ENCODE measurements at places on chromosomes 2 and 18.

DNA sequence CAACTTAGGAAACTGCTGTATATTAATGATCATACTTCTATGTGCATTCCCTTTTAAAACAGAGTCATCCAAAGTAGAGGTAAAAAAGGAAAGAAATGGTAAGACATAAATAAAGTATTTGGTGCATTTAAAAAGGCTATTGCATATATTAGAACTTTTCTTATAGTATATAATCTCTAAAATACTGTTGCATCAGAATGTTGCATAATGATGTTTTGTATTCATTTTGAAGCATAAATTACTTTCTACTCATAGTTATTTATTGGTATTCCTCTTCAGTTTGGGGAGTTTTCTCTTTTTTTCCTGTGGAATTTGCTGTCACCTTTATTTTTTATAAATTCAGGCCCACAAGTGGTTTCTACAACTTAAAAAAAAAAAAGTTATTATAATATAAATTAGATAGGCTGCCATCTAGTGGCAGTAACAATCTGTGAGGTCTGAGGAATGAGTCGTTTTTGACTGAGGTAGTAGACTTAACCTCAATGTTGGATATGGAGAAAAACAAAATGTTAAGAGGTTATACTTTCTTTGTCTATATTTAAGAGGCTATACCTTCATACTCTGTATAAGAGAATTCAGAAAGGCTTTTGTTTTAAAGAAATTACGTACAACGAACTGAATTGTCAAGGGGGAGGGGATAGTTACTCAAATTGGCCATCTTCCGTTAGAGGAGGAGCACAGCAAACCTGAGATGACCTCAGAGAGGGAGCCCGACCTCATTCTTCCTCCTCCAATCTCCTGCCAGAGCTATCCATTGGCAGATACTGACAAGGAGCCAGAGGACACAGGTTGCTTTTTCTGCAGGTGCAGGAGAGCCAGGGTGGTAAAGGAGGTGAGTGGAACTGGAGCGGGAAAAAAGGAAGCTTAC is 23.8 kb downstream of the ANKAR start:
- DNase-seq: peak; percentile 41

DNA sequence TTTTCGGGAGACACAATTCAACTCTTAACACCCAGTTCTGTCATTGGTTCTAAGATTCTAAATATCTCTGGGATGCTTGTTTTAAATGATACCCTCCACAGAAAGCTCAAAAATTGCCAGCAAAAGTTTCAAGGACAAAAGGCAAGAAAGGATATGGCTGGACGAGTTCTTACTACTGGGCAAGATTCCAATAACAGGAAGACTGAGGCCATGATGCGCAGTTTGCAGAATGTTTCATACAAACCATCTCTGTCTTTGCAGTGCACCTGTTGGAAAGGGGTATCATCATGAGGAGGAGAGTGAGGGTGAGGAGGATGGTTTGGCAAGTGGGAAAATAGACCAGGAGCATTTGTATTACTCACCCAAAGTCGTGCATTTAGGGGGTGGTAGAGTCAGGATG is 172.8 kb downstream of the DCDC2C start:
- DNase-seq: no peak

- no peak for DNase-seq
Measured at GRCh38 chr2:118852605-118853128, 5.2 kb upstream of the EN1 start.

GRCh38 chr2:7118606-7119131 is 201.5 kb downstream of the RNF144A start:
- no peak for DNase-seq

DNA sequence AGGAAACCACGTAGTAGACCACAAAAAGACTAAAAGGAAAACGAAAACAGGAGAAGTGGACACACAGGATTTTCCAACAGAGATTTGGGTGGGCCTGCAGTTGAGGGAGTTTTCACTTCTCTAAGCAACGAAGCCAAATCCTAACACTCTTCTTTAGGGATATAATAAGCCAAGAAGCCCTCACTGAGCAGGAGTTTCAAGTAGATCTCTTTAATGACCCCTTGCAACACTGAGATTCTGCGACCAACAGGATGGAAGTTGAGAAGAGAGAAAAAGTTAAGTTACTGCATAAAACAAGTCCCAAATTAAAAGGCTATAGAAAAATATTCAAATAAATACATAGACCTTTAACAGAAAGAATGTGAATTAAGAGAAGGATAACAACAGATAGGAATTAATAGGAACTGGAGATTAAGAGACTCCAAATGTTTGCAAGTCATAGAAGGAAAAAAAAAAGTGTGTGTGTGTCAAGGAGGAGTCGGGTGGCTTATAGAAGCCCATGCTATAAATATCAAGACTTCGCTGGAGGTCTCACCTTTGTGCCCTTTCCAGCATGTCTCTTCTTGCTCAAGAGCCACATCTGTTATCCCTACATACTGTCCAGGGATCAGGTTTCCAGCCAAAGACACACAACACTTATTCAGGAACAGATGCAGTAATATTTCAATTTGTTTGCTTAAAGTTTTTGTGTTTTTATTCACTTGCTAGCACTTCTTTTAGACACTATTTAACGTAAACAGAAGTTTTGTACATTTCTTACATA is 69.4 kb upstream of the ARHGAP28 start:
- no peak for DNase-seq

GRCh38 chr2:223545830-223546229 is 56.3 kb downstream of the SCG2 start:
- no peak for DNase-seq

DNA sequence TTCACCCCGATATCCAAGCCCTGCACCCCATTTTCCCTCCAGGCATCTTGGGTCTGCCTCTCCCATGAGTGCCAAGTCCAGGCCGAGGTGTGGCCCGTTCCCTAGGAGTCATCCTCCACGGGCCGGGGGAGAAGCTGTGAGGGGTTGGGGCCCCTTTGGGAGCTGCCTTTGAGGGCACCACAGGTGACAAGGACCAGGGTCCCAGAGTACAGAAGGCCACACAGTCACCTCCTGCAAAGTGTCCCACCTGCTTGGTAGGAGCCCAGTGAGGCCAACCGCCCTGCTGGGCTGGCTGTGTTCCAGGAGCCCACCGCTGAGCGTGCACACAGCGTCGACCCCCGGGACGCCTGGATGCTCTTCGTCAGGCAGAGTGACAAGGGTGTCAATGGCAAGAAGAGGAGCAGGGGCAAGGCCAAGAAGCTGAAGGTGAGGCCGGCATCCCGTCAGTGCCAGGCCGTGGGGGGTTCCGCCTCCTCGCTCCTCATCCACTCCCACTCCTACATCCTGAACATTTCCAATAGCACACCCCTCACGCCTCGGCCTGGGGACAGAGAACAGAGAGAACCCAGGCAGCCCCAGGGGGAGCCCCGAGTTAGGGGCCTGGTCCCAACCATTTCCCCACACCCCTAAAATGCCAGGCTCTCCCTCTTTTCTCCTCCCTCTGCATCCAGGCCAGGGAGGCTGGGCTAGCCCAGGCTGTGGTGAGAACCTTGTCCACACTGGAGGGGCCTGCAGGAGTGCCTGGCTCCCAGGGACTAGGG is 2.7 kb downstream of the ERFE start:
- no peak for DNase-seq

DNA sequence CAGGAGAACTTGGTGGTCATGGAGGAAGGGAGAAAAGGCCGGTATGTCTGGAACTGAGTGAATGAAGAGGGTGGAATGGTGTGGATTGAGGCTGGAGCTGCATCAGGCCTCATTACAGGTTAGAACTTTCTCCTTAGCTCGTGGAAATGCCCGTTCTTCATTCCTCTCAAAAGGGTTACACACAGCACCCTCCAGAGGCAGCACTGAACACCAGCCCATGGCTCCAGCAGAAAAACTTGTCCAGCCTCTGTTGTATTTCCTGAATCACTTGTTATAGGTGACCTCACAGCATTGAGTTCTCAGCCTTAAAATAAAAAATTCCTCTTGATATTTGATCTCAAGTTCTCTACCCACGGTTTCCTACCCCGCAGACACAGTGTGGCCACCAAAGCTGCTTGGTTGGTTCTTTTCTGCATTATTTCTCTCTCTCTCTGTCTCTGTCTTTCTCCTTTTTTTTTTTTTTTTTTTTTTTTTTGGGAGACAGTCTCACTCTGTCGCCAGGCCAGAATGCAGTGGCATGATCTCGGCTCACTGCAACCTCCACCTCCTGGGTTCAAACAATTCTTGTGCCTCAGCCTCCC is 89.6 kb downstream of the ITGB1BP1 start:
- peak; percentile 53 for DNase-seq

DNA sequence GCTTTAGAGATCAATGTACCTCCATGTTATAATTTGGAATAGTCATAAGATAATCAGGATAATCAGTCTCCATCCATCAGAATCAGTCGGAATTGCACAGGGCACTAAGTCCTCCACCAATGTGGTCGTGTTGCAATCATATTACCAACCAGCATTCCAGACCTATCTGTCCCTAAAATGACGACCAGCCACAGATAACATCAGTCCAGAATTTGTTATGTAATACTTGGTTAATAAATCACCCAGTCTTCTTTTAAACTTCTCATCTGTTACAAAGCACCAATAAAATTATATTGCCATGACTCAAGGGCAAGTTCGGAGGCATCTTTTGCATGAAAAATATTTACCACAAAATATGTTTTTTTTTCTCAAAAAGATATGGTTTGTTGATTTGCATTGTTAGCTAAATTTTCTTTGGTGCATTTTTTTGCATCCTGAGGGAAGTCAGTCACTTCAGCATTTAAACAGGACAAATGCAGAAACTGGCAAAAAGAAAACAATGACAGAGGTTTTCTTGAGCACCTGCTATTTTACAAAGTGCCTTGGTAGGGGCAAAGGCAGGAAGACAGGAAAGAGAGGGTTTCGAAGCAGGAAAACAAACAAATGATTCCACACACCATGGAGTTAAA is 29.3 kb downstream of the PIEZO2 start:
- no peak for DNase-seq

DNA sequence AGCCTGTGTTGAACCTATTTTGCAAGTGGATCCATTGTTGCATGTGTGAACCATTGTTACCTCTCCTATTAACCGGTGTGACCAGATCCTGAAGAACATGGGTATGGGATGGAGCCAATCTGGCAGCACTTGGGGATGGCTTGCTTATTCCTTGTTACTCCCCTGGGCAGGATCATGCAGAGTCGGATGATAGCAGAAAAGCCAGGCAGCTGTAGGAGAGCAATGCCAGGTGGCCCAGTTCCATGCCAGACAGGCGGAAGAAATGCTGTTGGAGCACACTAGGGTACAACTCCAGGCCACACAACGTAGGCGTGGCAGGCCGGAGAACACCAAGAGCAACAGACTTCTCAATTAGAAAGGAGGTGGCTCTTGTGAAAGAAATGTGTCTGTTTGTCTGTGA is 16.3 kb upstream of the MYO1B start:
- no peak for DNase-seq

DNA sequence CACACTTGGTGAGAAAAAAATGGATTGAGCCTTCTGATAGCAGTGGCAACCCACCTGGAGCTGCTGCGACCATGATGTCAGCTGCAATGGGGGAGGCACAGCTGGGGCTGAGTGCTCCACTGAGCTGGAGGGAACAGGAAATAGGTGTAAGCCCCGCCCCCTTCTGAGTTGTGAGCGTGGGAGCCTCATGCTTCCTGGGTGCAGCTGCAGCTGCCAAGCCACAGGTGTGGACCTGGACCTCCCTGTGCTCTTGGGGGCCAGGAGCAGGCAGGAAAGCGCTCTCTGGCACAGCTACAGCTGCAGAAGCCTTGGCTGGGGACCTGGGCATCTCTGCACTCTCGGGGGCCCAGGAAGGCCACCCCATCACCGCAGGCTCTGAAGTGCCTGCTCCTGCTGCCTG is 970.6 kb downstream of the DCDC2C start:
- no peak for DNase-seq

- no peak for DNase-seq
Measured at GRCh38 chr2:16744521-16744920, 78.9 kb upstream of the CYRIA start.

GRCh38 chr18:77108821-77109647 is 23.5 kb downstream of the MBP start:
- no peak for DNase-seq

GRCh38 chr2:184556639-184557038 is 41.7 kb upstream of the ZNF804A start:
- no peak for DNase-seq

GRCh38 chr2:3324036-3324386 is 53.6 kb downstream of the EIPR1 start:
- no peak for DNase-seq

GRCh38 chr2:41940745-41941063 is 107.1 kb upstream of the PKDCC start:
- no peak for DNase-seq

DNA sequence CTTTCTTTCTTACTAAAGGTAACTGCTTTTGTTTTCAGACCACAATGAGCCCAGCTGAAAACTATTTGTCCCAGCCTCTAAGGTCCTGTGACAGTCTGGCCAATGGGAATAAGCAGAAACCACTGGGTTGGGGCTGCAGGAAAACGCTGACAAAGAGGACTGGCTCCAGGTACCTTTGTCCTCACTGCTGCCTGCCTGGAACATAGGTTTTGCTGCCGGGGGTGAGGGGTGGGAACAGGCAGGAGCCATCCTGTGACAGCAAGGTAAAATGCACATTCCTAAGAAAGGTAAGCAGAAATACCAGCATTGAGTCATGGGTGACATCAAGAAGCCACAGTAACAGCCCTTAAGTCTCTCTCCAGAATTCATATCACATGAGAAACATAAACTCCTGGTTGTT is 21.6 kb downstream of the PTPN2 start:
- no peak for DNase-seq

- no peak for DNase-seq
Measured at GRCh38 chr18:68267583-68267982, 447.3 kb downstream of the TMX3 start.

DNA sequence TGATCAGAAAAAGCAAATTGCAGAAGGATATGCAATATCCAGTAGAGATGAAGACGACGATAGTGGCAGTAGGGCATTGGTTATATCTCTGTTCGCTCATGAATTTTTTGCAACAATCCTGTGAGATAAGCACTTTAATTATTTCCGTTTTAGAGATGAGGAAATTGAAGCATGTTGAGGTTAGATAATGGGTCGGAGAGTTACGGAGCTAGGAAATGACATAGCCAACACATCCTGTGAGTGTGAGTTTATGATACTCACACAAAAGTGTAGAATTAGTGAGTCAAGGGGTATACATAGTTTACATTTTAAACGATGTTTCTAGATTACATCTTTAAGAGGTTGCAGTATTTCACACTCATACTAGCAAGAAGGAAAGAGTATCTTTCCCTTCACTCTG is 123.1 kb upstream of the ARL4C start:
- DNase-seq: no peak

- DNase-seq: peak; percentile 71
Measured at GRCh38 chr2:234840336-234840735, 111.5 kb upstream of the SH3BP4 start.

GRCh38 chr2:202017940-202018339 is 15.7 kb upstream of the FZD7 start:
- no peak for DNase-seq

GRCh38 chr18:63440881-63441280 is 18.6 kb upstream of the VPS4B start:
- DNase-seq: no peak

DNA sequence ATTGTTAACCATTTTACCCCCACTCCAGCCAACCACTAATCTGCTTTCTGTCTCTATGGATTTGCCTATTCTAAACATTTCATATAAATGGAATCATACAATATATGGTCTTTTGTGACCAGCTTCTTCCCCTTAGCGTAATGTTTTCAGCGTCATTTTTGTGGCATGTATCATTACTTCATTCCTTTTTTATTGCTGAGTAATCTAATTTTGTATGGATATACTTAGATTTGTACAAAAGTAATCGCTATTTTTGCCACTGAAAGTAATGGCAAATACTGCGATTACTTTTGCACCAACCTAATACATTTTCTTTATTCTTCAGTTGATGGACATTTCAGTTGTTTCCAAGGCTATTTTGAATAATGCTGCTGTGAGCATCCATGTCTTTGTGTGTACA is 227.6 kb downstream of the WDR7 start:
- no peak for DNase-seq

- DNase-seq: no peak
Measured at GRCh38 chr2:205465791-205466190, 216.5 kb upstream of the NRP2 start.

All from HCT116 (cell line).